G401 (cell line): ENCODE measurements at places on chromosomes 11 and 22. TPM values are rescaled to one million over a fixed set of nuclear protein-coding genes. Genes with fewer than 3 reads are reported as not detected.

DNA sequence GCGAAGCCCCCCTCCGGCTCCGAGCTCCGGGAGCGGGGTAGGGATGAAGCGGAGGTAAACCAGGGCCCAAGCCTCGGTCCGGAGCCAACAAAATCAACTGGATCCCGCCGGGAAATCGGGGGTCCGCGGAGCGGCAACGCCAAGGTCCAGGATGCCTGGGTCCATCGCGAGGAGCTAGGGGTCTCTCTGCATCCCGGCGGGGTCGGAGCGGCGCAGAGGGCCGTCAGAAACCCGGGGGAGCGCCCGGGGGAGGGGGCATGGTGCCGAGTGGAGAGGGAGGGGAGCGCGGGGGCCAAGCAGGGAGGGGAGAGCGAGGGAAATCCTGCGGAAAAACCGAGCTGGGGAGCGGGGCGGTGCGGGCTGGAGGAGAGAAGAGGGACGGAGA, 51.8 kb downstream of the SLC22A12 start:
- DNase-seq = no peak

- peak; percentile 74 for DNase-seq
Observed at GRCh38 chr11:70826541-70827335, 425.6 kb downstream of the SHANK2 start.

GRCh38 chr11:8060801-8061554, 20.0 kb upstream of the TUB start:
- no peak for DNase-seq

DNA sequence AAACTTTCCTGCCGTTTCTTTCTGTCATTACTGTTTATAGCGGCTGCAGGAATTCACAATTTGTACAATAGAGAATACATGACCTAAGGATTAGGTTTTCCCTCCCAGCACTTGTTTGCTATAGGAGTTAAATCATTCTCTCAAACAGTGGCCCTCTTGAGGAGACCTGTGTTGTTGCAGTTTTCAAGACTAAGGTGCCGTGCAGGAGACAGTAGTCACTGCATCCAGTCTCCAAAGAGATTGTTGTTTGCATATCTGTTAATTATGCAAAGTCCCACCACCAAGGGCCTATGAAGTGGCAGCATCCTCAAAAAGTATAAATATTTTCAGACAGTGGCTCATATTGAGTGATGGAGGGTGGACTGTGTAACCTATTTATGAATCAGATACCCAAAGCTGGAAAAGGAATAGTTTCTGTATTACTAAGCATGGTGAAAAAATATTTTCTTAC, 2.3 kb downstream of the PRSS23 start:
- DNase-seq = peak; percentile 70

- no peak for DNase-seq
Observed at GRCh38 chr11:48047616-48048015, 67.3 kb downstream of the PTPRJ start.

DNA sequence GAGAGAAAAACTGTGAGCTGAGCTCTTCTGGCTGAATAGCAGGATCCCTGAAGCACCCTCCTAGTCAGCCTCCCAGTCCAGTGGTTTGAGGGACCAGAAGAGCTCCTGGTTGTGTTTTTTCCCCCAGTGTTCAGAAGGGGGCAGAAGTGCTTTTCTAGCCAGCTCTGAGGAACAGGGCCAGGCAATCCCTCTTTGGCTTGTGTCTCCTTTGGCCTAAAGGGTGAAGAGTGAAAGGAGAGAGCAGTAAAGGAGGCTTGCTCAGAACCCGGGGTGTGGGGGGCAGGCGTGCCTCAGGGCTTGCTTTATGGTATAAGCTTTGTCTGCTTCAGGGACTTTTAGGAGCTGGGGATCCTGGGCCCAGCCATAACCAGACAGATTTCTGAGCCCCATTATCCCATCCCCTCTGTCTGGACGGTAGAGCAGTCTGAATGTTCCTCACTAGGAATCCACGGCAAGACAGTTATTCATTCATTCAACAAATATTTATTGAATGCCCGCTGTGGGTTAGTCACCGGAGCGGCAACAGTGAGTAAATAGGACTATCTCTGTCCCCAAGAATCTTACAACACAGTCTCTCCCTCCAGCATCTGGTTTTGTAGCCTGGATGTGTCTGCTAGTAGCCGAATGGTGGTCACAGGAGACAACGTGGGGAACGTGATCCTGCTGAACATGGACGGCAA, 14.5 kb downstream of the ACP2 start:
- DNase-seq = peak; percentile 75

DNA sequence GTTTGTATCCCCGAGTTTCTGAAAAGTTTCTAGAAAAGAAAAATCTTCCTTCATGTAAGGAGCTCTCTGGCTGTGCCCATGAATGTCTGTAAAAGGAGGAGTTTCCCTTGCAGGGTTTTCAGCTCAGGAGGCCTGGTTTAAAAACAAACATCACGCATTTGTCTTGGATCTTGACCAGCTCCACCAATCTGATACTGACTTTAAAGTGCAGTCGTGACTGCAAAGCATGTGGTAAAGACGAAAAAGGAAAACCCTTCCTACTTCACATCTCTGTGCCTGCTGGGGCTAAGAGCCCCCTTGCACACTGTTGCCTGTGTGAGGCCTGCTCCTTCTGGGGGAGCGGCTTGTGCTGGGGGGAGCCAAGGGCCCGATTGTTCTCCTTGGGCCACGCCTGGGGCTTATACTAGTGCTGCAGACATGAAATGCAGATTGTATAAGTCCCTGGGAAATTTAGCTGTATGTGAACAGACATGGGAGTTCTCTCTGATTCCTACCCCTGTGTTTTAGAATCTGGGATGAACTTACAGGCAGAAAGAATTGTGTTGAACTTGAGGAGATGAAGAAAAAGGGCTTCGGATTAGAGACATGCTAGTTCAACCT, 62.1 kb downstream of the ADAMTS15 start:
- no peak for DNase-seq

DNA sequence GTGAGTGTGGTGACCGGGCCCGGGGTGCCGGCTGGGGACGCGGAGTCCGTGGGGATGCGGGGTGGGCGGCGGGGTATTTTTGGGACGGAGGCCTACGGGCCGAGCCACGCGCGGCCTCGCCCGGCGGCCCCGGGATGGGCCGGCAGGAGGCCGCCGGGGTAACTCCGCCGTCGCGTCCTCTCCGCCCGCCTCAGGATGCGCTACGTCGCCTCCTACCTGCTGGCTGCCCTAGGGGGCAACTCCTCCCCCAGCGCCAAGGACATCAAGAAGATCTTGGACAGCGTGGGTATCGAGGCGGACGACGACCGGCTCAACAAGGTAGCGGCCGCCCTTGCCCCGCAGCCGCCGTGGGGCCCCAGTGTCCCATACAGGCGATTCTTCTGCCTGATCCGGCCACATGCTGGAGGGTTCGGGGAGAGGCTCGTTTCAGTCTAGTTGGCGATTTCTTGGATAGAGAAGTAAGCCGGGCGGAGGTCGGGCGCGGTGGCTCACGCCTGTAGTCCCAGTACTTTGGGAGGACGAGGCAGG, 337 bp downstream of the RPLP2 start:
- DNase-seq = no peak

- DNase-seq = no peak
Observed at GRCh38 chr11:13629779-13630178, 38.7 kb upstream of the FAR1 start.

DNA sequence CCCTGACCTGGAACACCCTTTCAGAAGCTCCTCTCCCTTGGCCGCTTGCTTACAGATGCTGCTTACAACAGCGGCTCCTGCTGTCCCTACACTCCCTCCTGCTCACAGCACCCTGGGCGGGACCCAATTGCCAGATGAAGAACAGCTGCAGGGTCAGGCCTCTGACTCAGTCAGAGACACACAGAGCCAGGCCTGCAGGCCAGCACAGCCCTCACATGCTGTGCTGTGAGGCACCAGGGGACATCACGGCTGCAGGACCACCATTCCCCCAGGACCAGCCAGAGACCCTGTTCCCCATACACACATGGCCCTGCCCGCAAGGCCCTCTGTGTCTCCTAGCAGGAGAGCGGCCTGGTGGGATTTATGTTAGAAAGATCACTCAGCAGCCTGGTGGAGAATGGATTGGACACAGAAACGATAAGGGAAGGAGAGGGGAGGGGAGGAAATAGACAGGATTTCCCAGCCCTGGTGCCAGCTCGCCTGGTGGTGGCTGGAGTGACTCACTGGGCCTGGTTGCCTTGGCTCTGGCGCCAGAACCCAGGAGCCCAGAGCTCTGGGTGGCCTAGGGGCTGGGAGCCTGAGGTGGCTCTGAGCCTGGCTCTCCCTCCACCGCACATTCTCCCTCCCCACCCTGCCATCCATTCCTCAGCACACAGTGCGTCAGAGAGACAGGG, 6.7 kb downstream of the CAPN5 start:
- no peak for DNase-seq

DNA sequence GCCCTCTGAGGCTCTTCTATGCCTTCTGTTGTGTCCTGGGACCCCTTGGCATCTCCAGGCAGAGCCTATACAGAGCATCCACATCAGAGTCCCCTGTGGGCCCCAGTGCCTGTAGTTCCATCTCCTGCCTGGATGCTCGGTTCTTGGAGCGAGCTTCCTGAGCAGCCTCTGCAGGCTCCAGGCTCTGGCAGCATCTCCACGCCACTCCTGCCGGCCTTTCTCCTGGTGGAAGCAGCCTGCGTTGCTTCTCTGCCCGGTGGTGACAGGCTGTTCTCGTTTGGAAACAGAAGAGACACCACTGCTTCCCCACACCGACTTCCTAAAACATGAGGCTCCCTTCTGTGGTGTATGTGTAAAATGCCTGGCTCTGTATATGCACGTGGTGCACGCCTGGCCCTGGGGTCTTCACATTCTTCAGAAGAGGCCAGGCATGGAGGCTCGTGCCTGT, 52.8 kb downstream of the BCR start:
- DNase-seq = peak; percentile 72

DNA sequence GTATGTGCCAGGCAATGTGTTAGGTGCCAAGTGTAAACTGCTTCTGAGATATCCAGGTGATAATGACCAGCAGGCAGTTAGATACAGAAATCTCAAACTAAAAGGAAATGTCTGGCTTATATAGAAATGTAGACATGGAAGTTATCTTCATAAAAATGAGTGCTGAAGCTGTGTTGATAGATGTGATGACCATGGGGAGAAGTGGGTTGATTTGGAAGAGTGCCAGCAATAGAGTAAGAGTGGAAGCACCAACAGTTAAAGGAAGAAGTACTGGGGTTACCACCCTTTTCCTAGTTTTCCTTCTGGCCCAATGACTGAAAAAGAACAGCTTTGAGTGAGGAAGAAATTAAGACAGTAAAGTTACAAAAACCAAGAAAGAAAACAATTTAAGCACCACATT, 68.5 kb downstream of the C2CD3 start:
- DNase-seq = no peak

- DNase-seq = no peak
Observed at GRCh38 chr11:117417856-117418255, 90.2 kb downstream of the CEP164 start.

GRCh38 chr11:98771791-98772190, 249.0 kb upstream of the CNTN5 start:
- no peak for DNase-seq

DNA sequence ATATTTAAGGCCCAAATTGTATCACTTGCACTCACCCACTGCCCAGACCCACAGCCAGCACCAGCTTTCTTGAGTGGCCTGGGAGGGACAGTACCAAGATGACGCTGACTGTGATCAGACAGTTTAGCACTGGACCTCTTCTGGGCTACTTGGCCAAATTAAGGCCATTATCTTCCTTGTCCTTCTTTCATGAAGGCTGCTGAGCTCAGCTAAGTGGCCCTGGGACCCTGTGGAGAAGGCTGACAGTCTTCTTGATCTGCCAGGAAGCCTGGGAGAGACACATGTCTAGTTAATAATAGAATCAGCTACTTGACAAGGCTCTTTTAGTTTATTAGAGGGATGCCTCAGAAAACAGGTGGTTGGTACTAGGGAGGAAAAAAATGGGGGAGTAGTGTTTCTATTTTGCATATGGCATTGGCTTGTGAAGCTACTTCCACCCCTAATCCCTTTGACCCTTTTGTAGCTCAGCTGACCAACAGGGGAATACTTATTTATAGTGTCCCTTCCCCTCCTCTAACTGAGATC, 127.9 kb upstream of the NTM start:
- no peak for DNase-seq

GRCh38 chr11:63914896-63915691, 1.9 kb downstream of the RCOR2 start:
- no peak for DNase-seq

GRCh38 chr11:71423181-71423790, 24.9 kb downstream of the DHCR7 start:
- no peak for DNase-seq

- DNase-seq = no peak
Observed at GRCh38 chr11:14584595-14584994, 59.0 kb upstream of the PDE3B start.

DNA sequence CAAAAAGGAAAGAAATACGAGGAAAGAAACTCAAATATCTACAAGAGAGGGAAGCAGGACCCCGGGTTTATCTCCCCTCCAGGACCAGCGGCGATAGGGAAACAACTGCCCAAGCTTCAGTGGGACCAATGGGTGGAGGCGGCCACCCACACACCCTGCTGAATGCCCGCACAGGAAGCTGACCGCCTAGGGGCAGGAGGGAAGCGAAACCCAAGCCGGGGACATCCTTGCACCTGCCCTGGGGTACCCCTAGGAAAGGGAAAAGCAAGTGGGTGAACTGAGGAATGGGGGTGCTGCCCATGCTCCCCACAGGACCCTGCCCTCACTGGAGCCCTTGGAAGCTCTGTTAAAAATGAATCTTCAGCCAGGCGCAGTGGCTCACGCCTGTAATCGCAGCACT, 27.6 kb upstream of the HMOX1 start:
- no peak for DNase-seq

GRCh38 chr22:29689206-29689879, 30.5 kb upstream of the CABP7 start:
- DNase-seq = no peak

Gene SELENOH
- 184 and 229 TPM in 2 replicates for total RNA-seq

Gene OR52I2
- not detected in 2 replicates for total RNA-seq

Gene OR10G7
- total RNA-seq = not detected in 2 replicates

Gene CCDC134
- 10.0 and 10.8 TPM in 2 replicates for total RNA-seq

Gene TMEM134
- total RNA-seq = 88.8 and 126 TPM in 2 replicates

Gene SHANK3
- 3.6 and 5.0 TPM in 2 replicates for total RNA-seq

Gene TMEM191B
- 1.8 and 2.3 TPM in 2 replicates for total RNA-seq

Gene KRTAP5-4
- not detected in 2 replicates for total RNA-seq

Gene TIGD3
- 0.12 and 1.9 TPM in 2 replicates for total RNA-seq

Gene TSSK2
- not detected in 2 replicates for total RNA-seq

Gene CHKA
- total RNA-seq = 119 and 129 TPM in 2 replicates

Gene SELENOM
- total RNA-seq = 55.1 and 115 TPM in 2 replicates

Gene PHLDA2
- total RNA-seq = 2.2 and 3.1 TPM in 2 replicates

Gene UBQLN3
- not detected in 2 replicates for total RNA-seq

Gene ST3GAL4
- total RNA-seq = 26.2 and 35.0 TPM in 2 replicates

Gene SYT13
- not detected in 2 replicates for total RNA-seq
